ENCODE measurements at places on chromosomes 3 and 15.

DNA sequence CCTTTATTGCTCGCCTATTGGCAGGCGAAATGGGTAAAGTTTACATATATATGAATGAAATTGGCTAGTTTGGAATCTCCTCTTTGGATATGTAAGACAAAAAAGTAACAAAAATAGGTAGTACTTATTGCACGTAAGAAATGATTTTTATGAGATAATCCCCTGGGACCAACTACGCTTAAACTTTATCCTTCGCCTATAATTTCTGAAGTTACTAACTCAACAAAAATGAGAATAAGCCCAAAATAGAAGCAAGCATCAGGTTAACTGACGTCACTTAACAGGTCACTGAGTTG lies 438 bp upstream of the SLC49A4 start:
- DNase-seq: no peak

DNA sequence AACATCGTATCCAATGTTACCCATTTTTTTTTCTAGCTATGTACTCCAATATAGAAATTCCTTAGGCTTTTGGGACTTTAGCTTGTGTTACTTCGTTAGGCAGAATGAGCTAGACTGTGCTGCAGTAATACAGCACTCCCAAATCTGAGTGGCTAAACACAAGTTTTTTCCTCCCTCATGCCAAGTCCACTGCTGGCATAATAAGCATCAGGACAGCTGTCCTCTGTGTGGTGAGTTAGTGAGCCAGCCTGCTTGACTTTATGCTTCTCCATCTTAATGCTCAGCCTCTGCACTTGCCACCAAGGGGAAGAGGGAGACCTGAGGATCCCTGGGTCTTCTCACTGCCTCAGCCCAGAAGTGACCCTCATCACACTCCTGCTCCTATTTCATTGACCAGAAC lies 18.2 kb upstream of the ACOX2 start:
- no peak for DNase-seq

DNA sequence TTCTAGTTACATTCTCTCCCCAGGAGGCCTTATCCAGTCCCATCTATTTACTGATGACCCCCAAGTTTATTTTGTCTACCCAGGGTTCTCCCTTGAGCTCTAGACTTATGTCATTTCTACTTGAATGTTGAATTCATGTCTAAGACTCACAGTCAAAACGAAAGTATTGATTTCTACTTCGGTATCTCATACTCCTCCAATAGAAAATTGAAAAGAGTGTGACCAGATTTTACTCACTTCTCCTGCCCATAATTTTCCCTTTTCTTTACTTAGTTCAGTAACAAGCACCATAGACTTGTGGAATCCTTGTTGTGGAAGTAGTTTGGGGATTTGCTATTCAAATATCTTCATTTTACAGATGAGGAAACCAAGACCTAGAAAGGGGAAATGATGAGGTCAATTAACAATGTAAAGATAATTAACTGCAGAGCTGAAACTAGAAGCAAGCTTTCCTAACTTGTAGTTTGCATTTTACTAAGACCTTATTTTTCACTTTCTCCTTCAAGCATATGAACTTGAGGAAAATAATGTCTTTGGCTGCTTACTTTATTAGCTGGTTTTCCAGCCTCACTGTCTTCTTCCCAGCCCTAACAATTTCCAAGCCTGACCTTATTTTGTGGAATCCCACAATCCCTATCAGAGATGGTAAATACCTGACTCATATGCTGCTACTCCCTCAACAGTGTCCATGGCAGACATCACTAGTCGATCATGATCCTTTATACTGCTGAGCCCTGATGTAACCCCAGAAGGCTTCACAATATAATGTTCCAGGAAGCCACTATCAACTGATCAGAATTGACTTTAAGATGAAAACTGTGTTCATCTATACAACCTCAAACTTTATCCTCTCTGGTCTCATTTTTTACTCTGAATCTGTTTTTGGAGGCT lies 123.9 kb upstream of the AGBL1 start:
- no peak for DNase-seq

GRCh38 chr15:98845138-98845884 lies 162.3 kb downstream of the PGPEP1L start:
- no peak for DNase-seq

DNA sequence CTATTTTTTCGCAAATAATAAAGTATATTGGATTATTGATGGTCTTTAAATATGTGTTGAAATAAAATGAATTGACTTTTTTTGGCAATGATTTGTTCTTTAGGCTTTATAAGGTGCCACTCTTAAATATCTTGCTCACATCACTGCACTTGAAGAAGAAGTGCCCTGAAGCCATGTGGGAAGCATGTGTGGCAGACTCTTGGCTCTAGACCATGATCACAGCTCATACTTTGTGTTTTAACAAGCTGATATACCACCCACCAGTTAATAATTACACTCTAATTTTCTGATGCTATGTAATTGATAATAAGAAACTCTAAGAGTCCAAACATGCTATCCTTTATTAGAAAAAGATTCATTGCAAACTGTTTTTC lies 52.1 kb upstream of the TGFBR2 start:
- DNase-seq: no peak
